ENCODE measurements at places on chromosomes 5 and 9.

- DNase-seq = no peak
Observed at GRCh38 chr5:40559306-40559705, 120.4 kb upstream of the PTGER4 start.

GRCh38 chr9:31412081-31412480, 972.4 kb upstream of the ACO1 start:
- DNase-seq = no peak

- peak; percentile 43 for DNase-seq
Observed at GRCh38 chr9:15349892-15350761, 43.1 kb upstream of the TTC39B start.

GRCh38 chr5:23223846-23224245, 283.6 kb upstream of the PRDM9 start:
- DNase-seq = no peak

GRCh38 chr9:125805057-125805456, 57.9 kb downstream of the PBX3 start:
- DNase-seq = no peak

DNA sequence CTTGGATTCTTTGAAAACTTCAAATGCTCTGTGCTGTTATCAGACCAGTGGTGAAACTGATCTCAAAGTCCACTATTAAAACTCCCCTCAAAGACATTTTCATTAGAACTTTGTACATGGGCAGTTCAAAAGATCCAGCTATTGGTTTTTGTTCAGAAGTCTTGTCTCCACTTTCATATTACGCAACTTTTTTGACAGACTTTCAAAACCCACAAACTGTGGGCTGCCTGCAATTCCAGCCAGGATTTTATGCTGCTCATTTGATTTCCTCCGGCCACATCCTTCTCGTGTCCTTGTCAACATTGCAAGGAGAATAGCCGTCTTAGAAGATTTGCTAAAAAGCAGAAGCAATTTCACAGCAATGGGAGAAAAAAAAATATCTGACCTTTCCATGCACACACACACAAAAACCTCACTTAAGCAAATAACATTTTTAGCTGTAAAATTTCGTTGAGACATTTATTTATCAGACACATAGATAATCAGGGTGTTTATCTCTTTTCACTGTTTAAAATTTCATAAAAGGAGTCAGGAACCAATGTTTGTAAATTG, 1990.5 kb downstream of the MAT2B start:
- no peak for DNase-seq

DNA sequence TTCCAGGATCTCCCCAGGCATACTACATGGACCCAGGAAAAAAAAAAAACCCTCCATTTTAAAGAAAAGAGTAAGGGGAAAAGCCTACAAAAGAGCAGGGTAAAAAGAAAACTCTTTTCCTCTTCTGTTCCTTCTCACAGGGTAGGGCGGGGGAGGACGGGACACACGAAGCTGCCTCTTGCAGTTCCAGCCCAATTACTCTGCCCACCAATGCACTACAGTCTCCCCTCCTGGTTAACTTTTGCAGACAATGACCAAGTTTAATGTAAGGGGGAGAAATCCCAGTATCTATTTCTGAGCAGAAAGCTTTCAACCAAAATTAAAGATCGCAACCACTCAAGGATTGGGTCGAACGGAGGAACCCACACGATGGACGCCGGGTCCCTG, 1.3 kb downstream of the BRD3 start:
- no peak for DNase-seq

GRCh38 chr9:16039218-16039987, 486.6 kb downstream of the CCDC171 start:
- peak; percentile 12 for DNase-seq

DNA sequence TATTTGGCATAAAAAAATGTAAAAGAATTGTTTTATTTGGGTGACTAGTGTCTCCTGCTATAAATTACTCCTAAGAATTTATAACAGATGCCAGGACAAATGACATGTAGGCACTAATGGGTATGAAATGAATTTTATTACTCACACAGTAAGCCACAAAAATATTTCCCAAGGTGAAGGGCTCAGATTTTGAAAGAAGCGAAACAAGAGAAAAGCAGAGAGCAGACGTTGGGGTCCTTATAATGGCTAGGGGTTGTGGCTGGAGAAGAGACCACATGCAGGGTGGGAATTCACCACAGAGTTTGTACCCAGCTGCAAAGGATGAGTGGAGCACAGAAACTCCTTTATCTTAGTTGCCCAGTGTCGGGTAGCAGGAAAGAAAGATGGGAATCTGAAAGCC, 45.0 kb upstream of the PRR16 start:
- no peak for DNase-seq

- no peak for DNase-seq
Observed at GRCh38 chr5:80140496-80140895, 105.3 kb downstream of the THBS4 start.

DNA sequence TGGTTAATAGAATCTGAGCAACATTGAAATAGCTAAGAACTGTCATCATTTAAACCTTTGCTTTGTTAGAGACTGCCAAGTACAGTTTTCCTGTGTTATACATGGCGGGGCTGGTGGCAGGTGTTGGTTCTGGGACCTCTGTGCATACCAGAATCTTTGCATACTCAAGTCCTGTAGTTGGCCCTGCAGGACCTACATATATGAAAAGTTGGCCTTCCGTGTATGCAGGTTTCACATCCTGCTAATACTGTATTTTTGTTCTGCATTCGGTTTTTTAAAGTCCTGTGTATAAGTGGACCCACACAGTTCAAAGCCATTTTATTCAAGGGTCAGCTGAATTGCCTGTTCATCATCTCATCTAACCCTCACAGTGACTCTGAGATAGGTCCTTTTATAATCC, 36.4 kb downstream of the LARP1 start:
- DNase-seq = no peak

DNA sequence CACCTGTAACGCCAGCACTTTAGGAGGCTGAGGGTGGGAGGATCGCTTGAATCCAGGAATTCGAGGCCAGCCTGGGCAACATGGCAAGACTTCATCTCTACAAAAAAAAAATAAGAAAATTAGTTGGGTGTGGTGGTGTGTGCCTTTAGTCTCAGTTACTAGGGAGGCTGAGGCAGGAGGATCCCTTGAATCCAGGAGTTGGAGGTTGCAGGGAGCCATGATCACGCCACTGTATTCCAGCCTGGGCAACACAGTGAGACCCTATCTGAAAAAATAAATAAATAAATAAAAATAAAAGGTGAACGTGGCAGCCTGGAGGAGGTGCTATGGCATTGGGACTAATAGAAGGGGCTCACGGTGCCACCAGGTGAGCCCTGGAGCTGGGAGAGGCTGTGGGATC, 7.1 kb downstream of the FGFR4 start:
- no peak for DNase-seq

DNA sequence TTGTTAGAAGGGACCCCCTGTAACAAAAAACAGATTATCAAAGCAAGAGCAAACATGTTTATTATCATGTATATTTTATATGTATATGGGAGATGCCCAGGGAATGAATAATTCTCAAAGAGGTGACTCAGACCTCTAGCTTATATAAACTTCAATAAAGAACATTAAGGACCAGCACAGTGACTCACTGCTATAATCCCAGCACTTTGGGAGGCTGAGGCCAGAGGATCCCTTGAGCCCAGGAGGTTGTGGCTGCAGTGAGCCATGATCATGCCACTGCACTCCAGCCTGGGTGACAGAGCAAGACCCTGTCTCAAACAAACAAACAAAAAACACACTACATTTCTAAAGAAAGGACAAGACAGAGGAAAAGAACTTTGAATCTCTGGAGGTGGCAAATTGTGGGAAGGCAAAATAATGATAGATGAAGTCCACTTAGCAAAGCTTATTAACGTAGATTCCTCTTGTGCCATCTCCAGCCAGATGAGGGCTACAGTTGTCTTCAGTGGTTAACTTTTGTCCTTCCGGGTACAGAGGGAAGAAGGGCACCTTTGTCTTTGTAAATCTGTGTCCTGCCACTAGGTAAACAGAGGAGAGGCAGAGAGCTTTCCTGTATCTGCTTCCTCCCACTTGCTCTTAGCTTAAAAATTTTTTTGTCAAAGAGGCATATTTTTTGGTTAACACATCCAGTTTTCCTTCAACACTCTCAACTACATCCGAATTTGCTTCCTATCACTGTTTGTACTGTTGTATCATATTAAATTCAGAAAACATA, 7.5 kb upstream of the RFK start:
- no peak for DNase-seq

- DNase-seq = no peak
Observed at GRCh38 chr5:160233215-160233614, 3.9 kb downstream of the FABP6 start.

GRCh38 chr5:34655354-34655991, 655 bp upstream of the RAI14 start:
- DNase-seq = peak; percentile 77
